ENCODE measurements at places on chromosomes 6 and 20. TPM values are rescaled to one million over a fixed set of nuclear protein-coding genes. Genes with fewer than 3 reads are reported as not detected.

Gene C20orf141
- total RNA-seq: not detected

Gene MRPL2
- total RNA-seq: 22.7 TPM

Gene HLA-DMA
- 4.6 TPM for total RNA-seq

Gene ADGRF5
- total RNA-seq: under 0.01 TPM

Gene TULP1
- not detected for total RNA-seq

Gene PAX1
- total RNA-seq: not detected

Gene CRNKL1
- 26.6 TPM for total RNA-seq

Gene TREML4
- not detected for total RNA-seq

Gene NHLRC1
- 2.2 TPM for total RNA-seq

Gene SRXN1
- total RNA-seq: 85.9 TPM

Gene EEF1A2
- total RNA-seq: 0.79 TPM

Gene ZNF391
- 1.0 TPM for total RNA-seq

Gene DNAH8
- under 0.01 TPM for total RNA-seq

Gene PI3
- total RNA-seq: not detected

Gene LY6G5C
- total RNA-seq: 0.09 TPM

Gene HLA-DQB2
- not detected for total RNA-seq

Gene HECA
- total RNA-seq: 24.4 TPM

Gene DSTN
- total RNA-seq: 166 TPM
